Chondrocyte (in vitro differentiated cells): ENCODE measurements at places on chromosomes 6 and 20. TPM values are rescaled to one million over a fixed set of nuclear protein-coding genes. Genes with fewer than 3 reads are reported as not detected.

DNA sequence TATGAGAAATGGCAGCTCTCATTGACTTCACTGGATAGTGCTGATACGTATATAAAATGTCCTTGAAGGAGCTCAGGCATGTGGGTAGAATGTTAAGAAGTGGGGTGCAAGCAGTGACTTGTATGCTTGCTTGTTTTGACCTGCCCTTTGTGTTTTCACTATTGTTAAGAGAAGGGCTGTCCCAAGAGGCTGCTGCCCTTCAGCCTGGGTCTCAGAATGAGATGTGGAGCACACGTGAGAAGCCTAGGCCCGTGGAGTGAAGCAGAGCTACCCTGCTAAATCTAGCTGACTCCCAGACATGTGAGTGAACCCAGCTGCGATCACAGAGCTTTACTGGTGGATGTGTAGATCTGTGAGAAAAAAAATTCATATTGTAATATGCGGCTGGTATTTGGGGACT is 305.3 kb upstream of the RGS17 start:
- no peaks in the 10 kb centered on the region for H3K4me1 ChIP-seq
- no peaks in the 10 kb centered on the region for H3K36me3 ChIP-seq
- no peak for DNase-seq
- peaks cover 10% of the 10 kb centered on the region for H3K27me3 ChIP-seq

DNA sequence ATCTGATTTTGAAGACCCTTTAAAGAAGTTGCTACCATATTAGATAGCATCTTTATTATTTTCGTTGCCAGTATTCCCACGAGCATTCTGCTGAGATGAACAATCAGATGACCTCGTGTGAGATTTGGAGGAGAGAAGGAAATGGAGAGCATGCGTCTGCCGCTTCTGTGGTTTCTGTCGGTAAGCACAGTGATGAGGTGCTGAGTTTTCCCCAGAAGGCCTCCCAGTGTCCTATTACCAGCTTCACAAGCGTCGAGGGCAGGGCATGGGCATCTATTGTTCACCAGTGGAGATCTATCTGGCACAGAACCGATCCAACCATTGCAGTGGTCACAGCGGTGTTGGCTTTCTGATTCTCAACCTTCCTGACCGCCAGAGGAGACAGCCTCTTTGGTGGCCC is 29.4 kb downstream of the TRAF3IP2 start:
- peak overlapping the region; percentile 68 for H3K27ac ChIP-seq
- peaks cover 28% of the 10 kb centered on the region for H3K36me3 ChIP-seq
- no peak for DNase-seq
- no peak overlapping the region for H3K4me3 ChIP-seq
- H3K27me3 ChIP-seq = no peaks in the 10 kb centered on the region

The HACE1 gene
- total RNA-seq = 17.1 to 18.2 TPM (median 17.2 TPM) in 3 replicates

DNA sequence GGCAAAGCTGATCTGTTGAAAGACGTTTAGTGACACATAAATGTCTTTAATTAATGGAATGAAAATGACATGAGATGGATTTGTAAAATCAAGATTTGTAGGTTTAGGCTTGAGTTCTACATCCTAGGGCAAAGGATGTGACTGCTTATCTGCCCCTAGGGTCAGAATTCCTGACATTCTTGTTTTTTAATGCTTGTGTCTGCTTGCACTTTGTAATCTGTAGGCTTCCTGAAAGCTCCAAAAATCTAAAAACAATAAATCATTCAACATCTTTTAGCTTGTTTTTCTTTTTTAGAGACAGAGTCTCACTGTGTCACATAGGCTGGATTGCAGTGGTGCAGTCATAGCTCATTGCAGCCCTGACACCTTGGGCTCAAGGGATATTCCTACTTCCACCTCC is 107.9 kb upstream of the MLIP start:
- DNase-seq = no peak
- peaks cover 12% of the 10 kb centered on the region for H3K4me1 ChIP-seq
- no peak overlapping the region for H3K4me3 ChIP-seq
- H3K27me3 ChIP-seq = no peaks in the 10 kb centered on the region
- no peaks in the 10 kb centered on the region for H3K36me3 ChIP-seq

- H3K27me3 ChIP-seq = no peaks in the 10 kb centered on the region
- peaks cover 4% of the 10 kb centered on the region for H3K36me3 ChIP-seq
- H3K4me3 ChIP-seq = peak overlapping the region; percentile 94
- H3K4me1 ChIP-seq = peaks cover 76% of the 10 kb centered on the region
- peak overlapping the region; percentile 100 for H3K27ac ChIP-seq
These were observed 3.4 kb downstream of the NEDD9 start for GRCh38 chr6:11228935-11229654.

- H3K27ac ChIP-seq = peak overlapping the region; percentile 72
- H3K4me3 ChIP-seq = no peak overlapping the region
- peaks cover 32% of the 10 kb centered on the region for H3K4me1 ChIP-seq
- no peaks in the 10 kb centered on the region for H3K36me3 ChIP-seq
These were observed 453.8 kb downstream of the RFPL4B start for GRCh38 chr6:112800916-112801315.

DNA sequence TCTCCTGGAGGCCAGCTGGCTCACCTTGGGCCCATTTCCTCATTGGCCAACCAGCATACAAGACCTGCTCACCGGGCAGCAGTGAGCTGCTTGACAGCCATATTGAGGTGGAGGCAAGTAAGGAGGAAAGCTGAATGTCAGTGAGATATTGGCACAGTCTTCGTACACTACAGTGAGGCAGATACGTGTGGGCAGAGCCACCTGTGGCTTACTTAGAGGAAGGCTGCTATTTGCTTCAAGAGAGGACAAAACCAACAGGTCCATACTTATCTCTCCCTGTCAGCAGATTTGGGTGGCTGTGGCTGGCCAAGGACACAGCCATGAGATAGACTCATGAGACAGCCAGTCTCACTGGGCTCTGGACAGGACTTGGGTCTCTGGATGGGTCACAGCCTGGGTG is 15.1 kb upstream of the MCM3 start:
- H3K4me3 ChIP-seq = no peak overlapping the region
- DNase-seq = no peak
- peaks cover 2% of the 10 kb centered on the region for H3K36me3 ChIP-seq
- no peaks in the 10 kb centered on the region for H3K27me3 ChIP-seq

The ZC2HC1B gene
- total RNA-seq = 0.46 TPM in 1 of 3 replicates, not detected in the others

The AVP gene
- total RNA-seq = not detected in 3 replicates

The FOXF2 gene
- 0.12 to 0.68 TPM in 2 of 3 replicates, not detected in the other for total RNA-seq

DNA sequence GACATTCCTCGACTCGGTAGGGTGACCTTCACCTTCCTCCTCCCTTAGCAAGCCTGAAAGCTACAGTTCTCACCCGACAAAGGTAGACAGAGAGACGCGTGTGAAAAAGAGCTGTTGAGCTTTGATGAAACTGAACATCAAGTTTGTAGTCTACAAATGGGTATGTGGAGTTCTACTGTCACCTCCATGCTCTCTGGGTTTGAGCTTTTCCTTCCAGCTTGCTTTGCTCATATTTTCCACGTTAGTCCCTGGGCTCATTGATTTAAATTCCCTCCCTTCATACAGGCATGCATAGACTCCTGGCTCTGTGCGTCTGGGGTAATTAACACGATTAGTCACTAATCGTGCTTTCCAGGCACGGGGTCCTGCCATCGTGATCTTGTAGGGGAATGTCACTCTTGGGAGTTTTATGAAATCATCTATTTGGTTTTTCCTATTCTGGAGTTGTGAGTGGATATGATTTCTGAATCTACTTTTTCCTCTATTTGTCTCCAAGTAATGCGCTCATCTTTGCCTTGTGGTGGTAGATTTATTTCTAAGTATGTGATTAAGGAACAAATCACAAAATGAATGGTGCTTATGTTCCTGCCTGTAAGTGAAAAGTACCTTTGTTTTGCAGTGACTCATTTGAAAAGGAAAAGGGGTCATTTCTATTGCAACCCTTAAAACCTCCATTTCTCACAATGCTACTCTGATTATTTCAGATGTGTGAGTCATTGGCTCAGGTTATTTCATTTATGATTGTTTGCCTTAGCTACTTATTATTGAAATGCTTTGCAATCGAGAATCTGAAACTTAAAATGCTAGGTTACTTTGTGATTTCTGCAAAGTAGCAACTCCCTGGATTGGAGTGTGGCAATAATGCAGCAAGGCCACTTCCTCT is 154.6 kb downstream of the ZDHHC14 start:
- no peak for DNase-seq
- peak overlapping the region; percentile 49 for H3K27ac ChIP-seq
- H3K27me3 ChIP-seq = peaks cover 8% of the 10 kb centered on the region

DNA sequence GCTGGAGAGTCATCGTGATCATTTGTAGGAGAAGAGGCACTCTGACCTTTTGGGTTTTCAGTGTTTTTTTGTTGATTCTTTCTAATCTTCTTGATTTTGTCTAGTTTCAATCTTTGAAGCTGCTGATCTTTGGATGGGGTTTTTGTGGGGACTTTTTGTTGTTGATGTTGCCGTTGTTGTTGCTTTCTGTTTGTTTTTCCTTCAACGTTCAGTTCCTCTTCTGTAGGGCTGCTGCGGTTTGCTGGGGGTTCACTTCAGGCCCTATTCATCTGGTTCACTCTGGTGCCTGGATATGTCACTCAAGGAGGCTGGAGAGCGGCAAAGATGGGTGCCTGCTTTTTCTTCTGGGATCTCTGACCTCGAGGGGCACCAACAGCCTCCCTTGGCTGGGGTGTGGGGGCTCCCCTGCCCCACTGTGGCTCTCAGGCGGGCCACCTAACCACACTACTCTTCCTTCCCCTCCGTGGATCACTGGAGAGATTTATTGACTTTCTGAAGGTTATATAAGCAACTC is 21.5 kb upstream of the TMEM244 start:
- H3K36me3 ChIP-seq = peaks cover 3% of the 10 kb centered on the region
- no peak overlapping the region for H3K4me3 ChIP-seq
- H3K4me1 ChIP-seq = no peaks in the 10 kb centered on the region
- H3K27ac ChIP-seq = no peak overlapping the region

The VSX1 gene
- total RNA-seq = not detected in 3 replicates

The COL9A1 gene
- 0.27 to 0.69 TPM in 2 of 3 replicates, not detected in the other for total RNA-seq

- no peak for DNase-seq
- H3K27me3 ChIP-seq = peaks cover 18% of the 10 kb centered on the region
- no peak overlapping the region for H3K27ac ChIP-seq
- H3K4me1 ChIP-seq = no peaks in the 10 kb centered on the region
These were observed 11.3 kb downstream of the OCSTAMP start for GRCh38 chr20:46539113-46539512.

- H3K4me3 ChIP-seq = no peak overlapping the region
- H3K4me1 ChIP-seq = peaks cover 8% of the 10 kb centered on the region
- no peaks in the 10 kb centered on the region for H3K36me3 ChIP-seq
- DNase-seq = no peak
These were observed 52.6 kb upstream of the CEP162 start for GRCh38 chr6:84280030-84280429.

The PCSK2 gene
- not detected in 3 replicates for total RNA-seq

DNA sequence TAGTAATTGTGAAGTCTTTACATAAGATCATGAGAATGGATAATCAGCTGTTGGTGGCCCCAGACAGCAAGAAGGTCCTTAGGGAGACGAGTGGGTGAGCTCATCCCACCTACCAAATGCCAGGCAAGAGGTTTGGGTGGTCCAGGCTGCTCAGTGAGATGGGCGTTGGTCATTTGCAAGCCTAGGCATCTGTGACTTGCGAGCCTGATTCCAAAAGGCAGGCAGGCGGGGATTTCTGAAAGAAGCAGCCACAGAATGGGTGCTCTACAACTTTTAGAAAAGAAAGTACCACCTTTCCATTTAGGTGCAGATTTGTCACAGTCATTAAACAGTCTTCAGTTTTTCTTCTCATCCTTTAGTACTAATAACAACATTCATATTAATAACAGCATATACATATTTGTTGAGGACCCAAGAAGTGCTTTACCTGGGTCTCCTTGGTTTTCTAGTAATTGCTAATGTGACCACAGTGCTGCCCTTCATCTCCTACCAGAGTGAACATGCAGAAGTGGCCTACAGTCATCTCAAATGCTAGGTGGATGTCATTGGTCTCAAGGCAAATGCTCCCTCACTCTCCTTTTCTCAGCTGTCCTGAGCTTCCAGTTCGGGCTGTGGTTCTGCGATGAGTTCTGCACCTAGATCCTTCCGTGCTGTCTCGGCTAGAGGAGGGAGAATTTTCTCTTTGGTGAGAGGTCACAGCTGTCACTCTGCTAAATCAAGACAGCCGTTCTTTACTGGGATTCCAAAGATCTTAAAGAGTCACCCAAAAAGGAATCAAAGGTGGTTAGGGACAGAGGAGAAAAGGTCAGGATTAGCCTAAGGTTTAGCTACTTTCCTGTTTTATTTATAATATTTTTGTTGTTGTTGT is 2.7 kb downstream of the WRNIP1 start:
- no peak for DNase-seq
- no peaks in the 10 kb centered on the region for H3K36me3 ChIP-seq
- H3K4me3 ChIP-seq = peak overlapping the region; percentile 76
- peak overlapping the region; percentile 67 for H3K27ac ChIP-seq
- H3K4me1 ChIP-seq = peaks cover 53% of the 10 kb centered on the region

DNA sequence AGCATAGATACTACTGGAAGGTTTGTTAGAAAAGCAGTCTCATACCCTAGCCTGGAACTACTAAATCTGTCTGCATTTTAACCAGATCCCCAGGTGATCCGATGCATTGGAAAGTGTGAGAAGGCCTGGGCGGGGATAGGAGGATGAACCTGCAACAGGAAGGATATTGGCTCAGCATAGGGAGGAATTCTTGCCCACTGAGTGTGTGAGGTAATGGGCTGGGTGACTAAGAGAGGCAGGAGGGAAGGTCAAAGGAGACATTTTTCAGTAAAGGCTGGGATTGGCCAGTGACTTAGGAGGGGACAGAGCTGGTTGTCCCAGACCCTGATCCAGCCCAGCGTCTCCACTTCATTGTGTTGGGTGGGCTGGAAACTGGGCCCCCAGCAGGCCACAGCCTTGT is 191.0 kb upstream of the LRFN2 start:
- H3K36me3 ChIP-seq = no peaks in the 10 kb centered on the region
- no peak for DNase-seq
- H3K27ac ChIP-seq = no peak overlapping the region
- H3K27me3 ChIP-seq = no peaks in the 10 kb centered on the region
- peaks cover 3% of the 10 kb centered on the region for H3K4me1 ChIP-seq
- no peak overlapping the region for H3K4me3 ChIP-seq

The KCNK16 gene
- not detected in 3 replicates for total RNA-seq

DNA sequence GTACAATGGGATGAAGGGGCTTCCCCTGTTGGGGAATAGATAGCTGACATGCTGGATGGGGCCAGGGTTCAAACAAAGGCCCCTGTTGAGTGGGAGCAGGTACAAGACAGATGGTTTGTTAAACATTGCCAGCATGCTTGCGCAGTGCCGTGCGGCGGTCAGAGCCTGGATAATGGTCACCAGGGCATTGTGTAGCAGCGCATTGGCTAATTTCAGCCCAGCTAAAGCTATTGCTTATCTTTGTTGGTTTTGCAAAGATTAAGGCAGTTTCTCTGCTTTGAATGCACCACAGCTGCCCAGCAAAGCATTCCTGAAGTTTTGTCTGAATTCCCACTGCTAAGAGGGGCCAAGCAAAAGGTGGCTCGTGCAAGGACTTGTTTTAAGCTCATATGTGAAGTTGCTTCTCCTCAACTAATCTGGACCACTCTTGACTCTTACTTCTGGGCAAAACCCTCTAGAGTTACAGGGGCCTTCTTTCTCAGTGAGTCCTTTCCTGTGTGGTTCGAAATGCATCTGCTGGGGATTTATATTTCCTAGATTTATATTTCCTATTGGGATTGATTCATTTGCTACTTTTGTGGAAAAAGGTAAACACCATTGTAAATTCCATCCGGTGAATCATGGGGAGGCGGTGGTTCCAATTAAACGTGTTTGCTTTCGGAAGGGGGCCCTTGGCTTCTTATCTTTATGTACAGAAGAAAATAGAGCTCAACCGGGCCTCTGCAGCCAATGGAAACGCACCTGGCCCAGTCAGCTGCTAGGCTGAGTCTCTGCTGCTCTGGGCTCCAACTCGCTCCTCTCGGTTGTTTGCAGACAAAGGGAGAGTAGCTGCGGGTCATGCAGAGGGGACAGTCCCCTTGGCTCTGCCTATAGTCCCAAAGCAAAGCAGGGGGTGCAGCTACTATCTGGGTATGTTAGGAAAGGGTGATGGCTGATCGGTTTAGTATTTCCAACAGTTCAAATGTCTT is 72.1 kb downstream of the FOXA2 start:
- no peak overlapping the region for H3K4me3 ChIP-seq
- H3K4me1 ChIP-seq = no peaks in the 10 kb centered on the region
- H3K36me3 ChIP-seq = no peaks in the 10 kb centered on the region
- no peak for DNase-seq
